ENCODE measurements at places on chromosomes 7 and 10. TPM values are rescaled to one million over a fixed set of nuclear protein-coding genes. Genes with fewer than 3 reads are reported as not detected.

TMEM213 gene
- total RNA-seq: not detected

TRPV5 gene
- 8.5 TPM for total RNA-seq

TMEM176A gene
- total RNA-seq: 14.8 TPM

PTPRE gene
- total RNA-seq: 34.8 TPM

CYP3A4 gene
- total RNA-seq: 0.23 TPM

TMEM196 gene
- total RNA-seq: 10.7 TPM

PRLHR gene
- total RNA-seq: 2.6 TPM

HMX3 gene
- not detected for total RNA-seq

PPP1R9A gene
- 78.7 TPM for total RNA-seq

LUC7L2 gene
- total RNA-seq: 115 TPM

BLVRA gene
- total RNA-seq: 42.1 TPM

TAF6 gene
- total RNA-seq: 88.8 TPM

WNT8B gene
- total RNA-seq: not detected

NPC1L1 gene
- 0.17 TPM for total RNA-seq

SCIN gene
- 5.2 TPM for total RNA-seq

DEPP1 gene
- total RNA-seq: 84.8 TPM

OR2A42 gene
- total RNA-seq: not detected

PPP1R3A gene
- total RNA-seq: not detected

GRID2IP gene
- 3.8 TPM for total RNA-seq

DNAJC2 gene
- 17.7 TPM for total RNA-seq

CRPPA gene
- 17.0 TPM for total RNA-seq

TDRD1 gene
- 1.4 TPM for total RNA-seq

CCDC146 gene
- total RNA-seq: 11.4 TPM

DHTKD1 gene
- total RNA-seq: 25.3 TPM

FAM107B gene
- total RNA-seq: 155 TPM

MYO1G gene
- 0.55 TPM for total RNA-seq

ITGA8 gene
- 4.2 TPM for total RNA-seq

MSMB gene
- not detected for total RNA-seq

ANK3 gene
- 322 TPM for total RNA-seq

SLC39A12 gene
- 46.6 TPM for total RNA-seq

CSTF2T gene
- 31.3 TPM for total RNA-seq

INHBA gene
- total RNA-seq: 2.7 TPM

GGCT gene
- total RNA-seq: 44.5 TPM

MEIG1 gene
- total RNA-seq: 2.8 TPM

ATRNL1 gene
- total RNA-seq: 626 TPM

RASA4B gene
- total RNA-seq: 18.7 TPM

ABCA13 gene
- total RNA-seq: 0.09 TPM

CUBN gene
- total RNA-seq: 3.4 TPM

MLXIPL gene
- total RNA-seq: 43.6 TPM

SCART1 gene
- total RNA-seq: 5.3 TPM

TUBB8 gene
- 0.34 TPM for total RNA-seq

FAM180A gene
- 0.41 TPM for total RNA-seq

CTAGE6 gene
- 2.9 TPM for total RNA-seq

Data from dorsolateral prefrontal cortex (tissue), 122 donors.